Adrenal gland (tissue), 19 donors: ENCODE measurements at places on chromosomes 12 and 14. TPM values are rescaled to one million over a fixed set of nuclear protein-coding genes. Genes with fewer than 3 reads are reported as not detected.

DNA sequence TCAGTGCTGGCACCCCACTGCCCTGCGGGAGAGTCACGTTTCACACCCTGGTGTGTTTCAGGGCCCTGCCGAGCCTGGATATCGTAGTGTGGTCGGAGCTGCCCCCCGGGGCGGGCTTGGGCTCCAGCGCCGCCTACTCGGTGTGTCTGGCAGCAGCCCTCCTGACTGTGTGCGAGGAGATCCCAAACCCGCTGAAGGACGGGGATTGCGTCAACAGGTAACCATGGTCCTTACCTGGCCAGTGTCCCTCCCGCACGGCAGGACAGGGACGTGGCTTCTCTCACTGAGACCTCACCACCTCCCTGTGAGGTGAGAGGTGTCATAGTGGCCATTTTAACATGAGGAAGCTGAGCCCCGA is 7.7 kb downstream of the MVK start:
- no peak overlapping the region for H3K4me3 ChIP-seq
- no peak overlapping the region for H3K27ac ChIP-seq
- H3K4me1 ChIP-seq = no peaks in the 10 kb centered on the region
- no peaks in the 10 kb centered on the region for H3K36me3 ChIP-seq
- no peak for DNase-seq

DNA sequence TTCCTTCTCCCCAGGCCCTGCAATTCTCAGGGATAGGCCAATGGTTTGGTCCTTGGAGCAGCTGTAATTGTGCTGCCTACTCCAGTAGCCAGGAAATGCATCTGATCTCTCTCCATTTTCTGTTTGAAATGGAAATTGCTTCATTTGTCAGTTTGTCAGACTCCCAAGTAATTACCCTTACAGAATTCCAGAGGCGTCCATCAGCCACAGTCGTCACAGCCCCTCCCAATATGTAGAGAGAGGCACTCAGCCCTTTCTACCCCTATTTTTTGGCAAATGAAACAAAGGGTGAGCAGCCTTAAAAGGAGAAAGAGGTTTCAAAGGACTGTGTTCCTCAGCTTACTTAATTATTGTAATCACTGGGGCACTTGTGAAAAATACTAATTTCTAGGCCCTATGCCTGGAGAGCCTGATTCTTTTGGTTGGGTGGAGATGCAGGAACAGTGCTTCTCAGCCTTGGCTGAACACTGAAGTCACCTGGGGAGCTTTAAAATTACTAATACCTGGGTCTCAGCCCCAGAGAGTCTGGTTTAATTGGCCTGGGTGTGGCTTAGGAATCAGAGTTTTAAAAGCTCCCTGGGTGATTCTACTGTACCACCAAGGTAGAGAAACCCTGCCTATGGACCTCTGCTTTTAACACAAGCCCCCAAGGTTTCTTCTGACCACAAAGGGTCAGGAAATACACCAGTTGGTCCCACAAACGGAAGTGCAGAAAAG is 190.0 kb downstream of the EMP1 start:
- no peaks in the 10 kb centered on the region for H3K4me1 ChIP-seq
- no peaks in the 10 kb centered on the region for H3K27me3 ChIP-seq
- no peak overlapping the region for H3K4me3 ChIP-seq
- H3K27ac ChIP-seq = no peak overlapping the region
- DNase-seq = no peak
- no peaks in the 10 kb centered on the region for H3K36me3 ChIP-seq

- H3K4me1 ChIP-seq = no peaks in the 10 kb centered on the region
- no peak for DNase-seq
- H3K4me3 ChIP-seq = peak overlapping the region; percentile 38
- no peaks in the 10 kb centered on the region for H3K27me3 ChIP-seq
- peak overlapping the region; percentile 85 for H3K27ac ChIP-seq
- H3K36me3 ChIP-seq = no peaks in the 10 kb centered on the region
These were observed 30.5 kb downstream of the PPP2R5C start for GRCh38 chr14:101791919-101792572.

DNA sequence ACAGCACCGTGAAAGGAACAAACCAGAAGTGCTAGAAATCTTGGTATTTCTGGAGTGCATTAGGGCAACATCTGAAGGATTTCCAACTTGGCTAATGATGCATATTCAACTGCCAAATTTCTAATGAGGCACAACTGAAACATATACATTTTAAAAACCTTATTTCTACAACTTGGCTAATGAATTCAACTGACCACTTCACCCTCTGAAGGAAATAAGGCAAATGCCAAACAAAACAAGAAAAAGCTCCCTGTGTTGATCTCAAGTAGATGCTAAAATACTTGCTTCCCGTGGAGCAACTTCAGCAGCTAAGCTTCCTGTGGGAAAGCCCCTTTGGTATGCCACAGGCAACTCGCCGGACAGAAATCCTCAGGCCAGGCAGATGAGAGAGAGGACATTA is 167.1 kb downstream of the TTC7B start:
- H3K27me3 ChIP-seq = no peaks in the 10 kb centered on the region
- no peaks in the 10 kb centered on the region for H3K4me1 ChIP-seq
- no peak overlapping the region for H3K4me3 ChIP-seq
- H3K27ac ChIP-seq = no peak overlapping the region

- no peaks in the 10 kb centered on the region for H3K36me3 ChIP-seq
- H3K4me3 ChIP-seq = no peak overlapping the region
- no peak for DNase-seq
- no peaks in the 10 kb centered on the region for H3K4me1 ChIP-seq
- no peak overlapping the region for H3K27ac ChIP-seq
- no peaks in the 10 kb centered on the region for H3K27me3 ChIP-seq
These were observed 284.4 kb downstream of the MDGA2 start for GRCh38 chr14:47390831-47391504.

GRCh38 chr12:129873111-129873832 is 30.6 kb downstream of the TMEM132D start:
- H3K27me3 ChIP-seq = no peaks in the 10 kb centered on the region
- H3K4me3 ChIP-seq = no peak overlapping the region
- no peak overlapping the region for H3K27ac ChIP-seq

DNA sequence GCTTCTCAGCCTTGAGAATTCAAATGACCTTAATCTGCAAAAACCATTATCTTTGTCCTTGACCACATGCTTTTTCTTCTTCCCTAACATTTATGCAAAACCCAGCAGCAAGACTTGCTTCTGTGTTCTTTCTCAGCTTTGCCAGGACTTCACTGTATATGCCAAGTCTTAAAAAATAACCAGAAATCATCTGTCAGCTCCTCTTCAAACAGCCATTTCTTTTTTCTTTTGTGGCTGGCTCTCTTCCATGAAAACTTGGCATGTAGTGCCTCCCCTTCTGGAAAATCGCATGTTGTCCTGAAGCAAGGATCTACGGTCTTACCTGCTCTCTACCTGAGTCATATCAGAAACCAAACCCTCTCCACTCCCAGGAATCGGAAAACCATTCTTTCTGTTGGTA is 364.9 kb downstream of the RPS29 start:
- peaks cover 4% of the 10 kb centered on the region for H3K4me1 ChIP-seq
- H3K4me3 ChIP-seq = no peak overlapping the region
- no peaks in the 10 kb centered on the region for H3K27me3 ChIP-seq
- no peaks in the 10 kb centered on the region for H3K36me3 ChIP-seq

DNA sequence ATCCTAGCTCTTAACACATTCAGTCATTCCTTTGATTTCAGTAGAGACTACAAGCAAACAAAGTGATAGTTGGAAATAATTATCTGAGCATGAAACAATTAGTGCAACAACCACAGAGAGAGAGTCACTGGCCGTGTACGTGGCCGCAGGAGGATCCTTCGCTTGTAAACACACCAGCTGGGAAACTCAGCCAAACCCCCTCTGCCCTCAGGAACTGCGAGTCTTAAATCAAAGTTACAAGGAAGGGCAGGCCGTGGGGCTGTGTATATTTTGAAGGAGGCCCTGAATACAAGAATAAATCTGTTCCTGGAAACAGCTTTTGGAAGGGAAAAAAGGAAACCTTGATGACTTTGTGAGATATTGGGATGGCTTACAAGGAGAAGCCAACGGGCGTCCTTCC is 164.5 kb downstream of the ANO2 start:
- no peaks in the 10 kb centered on the region for H3K27me3 ChIP-seq
- no peaks in the 10 kb centered on the region for H3K4me1 ChIP-seq
- no peak for DNase-seq
- H3K4me3 ChIP-seq = no peak overlapping the region
- no peaks in the 10 kb centered on the region for H3K36me3 ChIP-seq

DNA sequence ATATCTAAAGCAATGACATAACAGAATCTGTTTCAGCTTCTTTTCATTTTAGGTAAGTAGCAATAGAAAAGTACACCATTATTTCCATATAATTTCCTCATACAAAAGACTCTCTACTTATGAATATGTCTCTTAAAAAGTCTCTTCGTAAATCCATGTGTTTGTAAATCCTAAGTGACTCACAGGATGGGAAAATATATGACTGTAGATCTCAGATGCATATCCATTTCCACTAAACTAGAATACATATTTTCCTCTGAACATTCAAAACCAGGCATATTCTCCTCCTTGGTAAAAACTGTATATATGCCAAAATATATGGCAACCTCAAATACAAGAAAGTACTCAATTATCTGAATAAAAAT is 93.6 kb downstream of the TXNDC16 start:
- no peak for DNase-seq
- H3K27me3 ChIP-seq = no peaks in the 10 kb centered on the region
- no peak overlapping the region for H3K4me3 ChIP-seq
- no peaks in the 10 kb centered on the region for H3K4me1 ChIP-seq
- no peaks in the 10 kb centered on the region for H3K36me3 ChIP-seq

DNA sequence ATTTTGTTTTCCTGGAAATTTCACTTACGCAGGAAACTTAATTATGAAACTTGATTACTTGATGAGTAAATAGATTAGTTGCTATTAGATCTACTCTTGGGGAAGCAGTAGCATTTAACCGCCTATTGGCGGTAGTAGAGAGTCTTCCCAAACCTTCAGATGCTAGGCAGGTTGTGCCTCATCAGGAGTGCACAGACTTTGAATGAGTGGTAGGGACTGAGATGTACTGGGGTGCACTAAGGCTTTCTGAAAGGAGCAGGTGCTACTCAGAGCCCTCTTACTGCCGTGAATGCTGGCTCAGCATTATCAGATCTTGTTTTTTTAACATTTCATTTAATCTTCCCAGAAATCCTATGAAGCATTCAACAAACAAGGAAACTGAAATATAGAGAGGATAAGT is 7.7 kb downstream of the GATC start:
- H3K4me1 ChIP-seq = no peaks in the 10 kb centered on the region
- H3K27ac ChIP-seq = no peak overlapping the region
- no peak overlapping the region for H3K4me3 ChIP-seq
- H3K27me3 ChIP-seq = no peaks in the 10 kb centered on the region
- no peaks in the 10 kb centered on the region for H3K36me3 ChIP-seq
- no peak for DNase-seq

- no peak for DNase-seq
- H3K36me3 ChIP-seq = no peaks in the 10 kb centered on the region
- H3K27me3 ChIP-seq = no peaks in the 10 kb centered on the region
These were observed 521.2 kb downstream of the MED13L start for GRCh38 chr12:115756271-115756670.

GRCh38 chr14:68420350-68420749 is 372.5 kb downstream of the ZFP36L1 start:
- no peaks in the 10 kb centered on the region for H3K36me3 ChIP-seq
- no peak overlapping the region for H3K27ac ChIP-seq
- H3K27me3 ChIP-seq = no peaks in the 10 kb centered on the region
- DNase-seq = no peak
- H3K4me3 ChIP-seq = no peak overlapping the region
- peaks cover 10% of the 10 kb centered on the region for H3K4me1 ChIP-seq

- DNase-seq = no peak
- H3K36me3 ChIP-seq = no peaks in the 10 kb centered on the region
- H3K4me3 ChIP-seq = no peak overlapping the region
- no peaks in the 10 kb centered on the region for H3K27me3 ChIP-seq
These were observed 2.1 kb upstream of the GPR132 start for GRCh38 chr14:105067140-105067968.

Gene RD3L
- not detected for total RNA-seq

Gene AVPR1A
- 273 TPM for total RNA-seq
